ENCODE measurements at places on chromosomes 5 and 9.

DNA sequence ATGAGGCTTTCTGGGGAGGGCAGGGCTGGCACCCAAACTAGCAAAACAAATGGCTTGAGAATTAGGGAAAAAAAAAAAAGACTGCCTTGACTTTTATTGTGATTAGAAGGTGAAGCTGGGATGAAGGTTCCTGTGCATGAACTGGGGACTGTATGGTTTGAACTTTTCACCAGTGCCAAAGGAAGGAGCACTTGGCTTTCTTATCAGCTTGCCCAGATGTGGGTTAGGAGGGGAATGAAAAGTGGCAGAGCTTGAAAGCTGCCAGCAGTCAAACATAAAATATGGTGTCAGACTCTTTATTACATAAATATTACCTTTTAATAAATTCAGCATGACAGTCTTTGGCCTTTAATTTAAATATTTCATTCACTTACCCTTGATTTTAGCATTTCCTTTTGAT is 182.5 kb downstream of the PSAT1 start:
- DNase-seq: no peak

- DNase-seq: no peak
These were observed 7.7 kb downstream of the RALGDS start for GRCh38 chr9:133113163-133113948.

DNA sequence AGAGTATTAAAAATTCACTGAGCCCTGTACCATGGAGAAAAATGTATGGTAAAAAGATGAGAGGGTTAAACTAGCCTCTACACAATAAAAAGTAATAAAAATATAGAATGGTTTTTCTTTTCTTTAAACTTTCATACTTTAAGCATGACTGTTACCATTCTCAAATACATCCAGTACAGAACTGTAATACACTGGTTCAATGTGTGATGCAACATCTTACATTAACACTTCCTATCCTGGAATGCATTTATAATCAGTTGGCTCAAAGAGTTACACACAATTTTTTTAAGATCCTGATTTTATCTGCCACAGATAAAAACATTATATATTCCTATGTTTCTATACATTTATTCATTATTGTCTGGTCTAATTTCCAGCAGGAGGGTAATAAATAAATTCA is 4.7 kb downstream of the GNAQ start:
- DNase-seq: no peak

GRCh38 chr9:91690540-91691249 is 259.3 kb downstream of the ROR2 start:
- DNase-seq: no peak

DNA sequence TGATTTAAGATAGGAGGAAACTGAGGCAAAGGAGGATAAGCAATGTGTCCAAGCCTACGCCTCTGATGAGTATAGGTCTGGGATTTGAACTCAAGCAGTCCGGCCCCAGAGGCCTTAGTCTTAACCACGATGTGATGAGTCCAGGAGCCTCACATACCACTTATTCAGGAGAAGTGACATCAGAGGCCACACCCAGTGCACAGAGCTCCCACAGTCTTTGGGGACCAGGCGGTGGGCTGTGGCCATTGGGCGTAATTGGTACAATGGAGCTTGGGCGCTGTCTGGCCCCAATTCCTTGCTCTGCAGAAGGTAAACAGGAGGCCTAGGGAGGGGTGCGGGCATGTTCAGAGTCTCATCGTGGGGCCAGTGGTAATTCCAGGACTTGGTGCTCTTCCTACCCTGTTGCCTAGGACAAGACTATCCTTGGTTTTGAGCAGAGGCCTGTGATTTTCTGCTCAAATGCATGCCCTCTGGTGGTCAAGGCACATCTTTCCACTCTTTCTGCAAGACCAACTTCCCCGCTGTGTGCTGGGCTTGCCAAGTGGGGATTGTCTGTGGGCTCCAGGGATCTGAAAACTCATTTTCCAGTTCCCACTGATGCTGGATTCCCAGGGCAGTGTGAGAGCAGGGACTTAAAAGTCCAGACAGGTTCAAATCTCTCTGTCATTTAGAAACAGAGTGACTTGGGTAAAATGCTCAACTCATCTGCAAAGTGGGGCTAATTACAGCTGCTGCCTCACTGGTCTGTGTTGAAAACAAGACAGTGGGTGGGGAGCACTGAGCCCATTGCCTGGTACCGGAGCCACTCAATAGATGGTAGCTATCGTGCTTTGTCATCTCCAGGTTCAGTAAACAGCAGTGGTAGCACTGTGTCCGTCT is 15.8 kb downstream of the NDST1 start:
- DNase-seq: peak; percentile 22

- no peak for DNase-seq
These were observed 20.2 kb upstream of the ORM1 start for GRCh38 chr9:114302727-114303126.

GRCh38 chr9:21047281-21047691 is 15.8 kb upstream of the HACD4 start:
- no peak for DNase-seq

DNA sequence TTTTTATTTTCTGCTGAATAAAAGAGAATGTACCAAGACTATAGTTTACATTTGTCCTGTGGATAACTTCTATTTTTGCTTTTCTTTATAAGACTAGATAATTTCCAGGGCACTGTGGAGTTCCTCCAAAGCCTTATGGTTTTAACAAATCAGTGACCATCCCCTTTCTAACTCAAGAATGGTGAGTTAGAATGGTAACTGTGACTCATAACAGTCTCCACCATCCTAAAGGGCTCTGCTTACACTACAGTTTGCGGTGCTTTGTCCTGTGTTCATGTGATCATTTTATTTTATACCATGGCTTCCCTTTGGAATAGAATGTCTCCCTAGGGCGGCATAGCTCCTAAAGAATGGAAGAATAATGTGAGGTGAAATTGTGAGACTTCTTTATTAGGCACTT is 30.2 kb downstream of the WDR36 start:
- DNase-seq: no peak

- DNase-seq: no peak
These were observed 20.2 kb upstream of the TLE4 start for GRCh38 chr9:79551586-79551985.

- DNase-seq: no peak
These were observed 154.3 kb upstream of the DMRT1 start for GRCh38 chr9:687034-687785.

DNA sequence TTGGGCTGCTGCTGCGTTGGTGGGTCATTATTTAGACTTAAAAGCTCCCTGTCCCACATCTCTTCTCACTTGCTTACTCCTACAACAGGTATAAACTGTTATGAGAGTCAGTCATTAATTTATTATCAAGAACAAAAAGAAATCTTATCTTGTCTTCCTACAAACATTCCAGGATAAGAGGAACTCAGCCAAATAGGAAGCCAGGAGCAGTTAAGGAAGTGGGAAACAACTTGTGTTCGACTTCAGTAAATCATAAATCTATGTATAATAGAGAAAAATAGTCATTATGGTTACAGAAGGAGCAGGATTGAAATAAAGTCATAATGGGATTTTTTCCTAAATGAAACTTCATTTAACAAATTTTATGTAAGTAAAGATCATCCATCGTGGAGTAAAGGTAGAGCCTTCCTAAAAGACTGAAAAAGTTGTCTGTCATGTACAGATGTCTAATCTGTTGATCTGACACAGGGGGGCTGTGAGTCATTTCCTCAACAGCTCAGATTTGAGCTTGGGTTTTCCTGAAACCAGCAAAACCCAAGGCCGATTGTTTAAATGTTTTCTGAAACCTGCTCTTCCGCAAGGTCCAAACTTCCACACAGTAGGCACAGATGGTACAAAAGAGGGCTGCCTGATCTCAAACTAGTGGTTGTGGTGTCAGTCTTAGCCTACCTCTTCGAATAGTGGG is 25.3 kb upstream of the LRRTM2 start:
- no peak for DNase-seq

DNA sequence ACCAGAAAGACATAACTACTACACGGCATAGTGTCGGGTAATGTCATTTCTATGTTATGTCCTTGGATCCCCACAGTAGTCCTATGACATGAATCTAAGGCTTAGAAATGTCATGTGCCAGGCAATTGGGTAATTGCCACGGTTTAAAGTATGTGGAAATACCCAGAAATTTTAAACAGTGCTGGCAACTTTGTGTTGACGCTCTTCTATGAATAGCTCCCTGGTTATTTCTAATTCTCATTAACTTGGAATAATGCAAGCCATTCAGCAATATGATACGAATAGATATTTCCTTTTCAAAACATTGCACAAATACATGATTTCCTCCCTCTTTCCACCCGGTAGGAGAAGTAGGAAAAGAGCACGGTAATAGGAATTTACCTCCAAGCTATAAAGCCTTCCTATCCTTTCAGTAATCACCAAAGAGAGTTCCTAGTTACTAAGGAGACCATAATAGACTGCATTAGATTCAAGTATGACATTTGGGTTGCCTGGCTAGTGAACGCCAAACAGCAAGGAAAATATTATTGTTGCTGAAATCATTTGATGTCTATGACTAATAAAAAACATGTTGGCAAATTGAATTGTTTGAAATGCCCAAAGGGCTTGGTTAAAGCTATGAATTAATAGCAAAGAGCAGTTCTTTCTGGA is 168.4 kb downstream of the CCDC192 start:
- no peak for DNase-seq

DNA sequence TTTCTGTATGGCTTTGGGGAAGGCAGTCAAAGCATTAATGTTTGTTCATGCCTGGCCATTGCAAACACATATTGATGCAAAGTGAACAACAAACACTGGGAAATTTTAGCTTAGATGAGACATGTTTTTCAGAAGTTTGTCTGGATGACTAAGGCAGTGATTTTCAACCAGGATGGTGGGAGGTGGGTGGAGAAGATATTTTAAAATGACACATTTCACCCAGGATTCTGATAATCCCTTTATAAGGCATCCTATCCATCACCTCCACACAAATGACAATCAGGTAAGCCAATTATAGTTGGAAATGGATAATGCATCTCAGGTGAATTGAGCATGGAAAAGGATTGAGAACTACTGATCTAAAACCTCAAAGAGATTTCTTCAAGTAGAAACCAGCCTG is 57.4 kb upstream of the SV2C start:
- DNase-seq: no peak

Data from DMS 273 treated with DMSO at 0.1 percent for 48 hours (cell line).